ENCODE measurements at places on chromosomes 6 and 20.

GRCh38 chr6:32089082-32089828 is 19.9 kb downstream of the TNXB start:
- DNase-seq, result no peak

- no peak for DNase-seq
Measured at GRCh38 chr6:146985111-146985510, 219.1 kb upstream of the STXBP5 start.

- DNase-seq, result no peak
Measured at GRCh38 chr6:139940741-139941729, 566.6 kb upstream of the CITED2 start.

DNA sequence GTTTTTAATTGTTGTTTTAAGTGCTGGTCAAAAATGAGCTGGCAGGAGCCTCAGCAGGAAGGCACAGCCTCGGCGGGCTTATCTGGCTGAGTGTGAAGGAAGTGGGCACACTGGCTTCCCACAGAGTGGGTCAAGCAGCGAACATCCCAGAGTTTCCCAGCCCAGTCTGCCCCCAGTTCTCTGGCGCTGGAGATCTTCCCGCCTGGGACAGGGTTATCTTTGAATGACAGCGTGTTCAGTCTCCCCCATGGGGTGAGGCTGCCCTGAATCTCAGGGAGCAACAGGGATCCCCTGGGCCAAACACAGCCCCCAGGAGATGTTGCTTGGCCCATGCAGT is 122.2 kb upstream of the PTPN1 start:
- DNase-seq, result no peak

- DNase-seq, result no peak
Measured at GRCh38 chr6:2471472-2471871, 226.1 kb upstream of the GMDS start.

DNA sequence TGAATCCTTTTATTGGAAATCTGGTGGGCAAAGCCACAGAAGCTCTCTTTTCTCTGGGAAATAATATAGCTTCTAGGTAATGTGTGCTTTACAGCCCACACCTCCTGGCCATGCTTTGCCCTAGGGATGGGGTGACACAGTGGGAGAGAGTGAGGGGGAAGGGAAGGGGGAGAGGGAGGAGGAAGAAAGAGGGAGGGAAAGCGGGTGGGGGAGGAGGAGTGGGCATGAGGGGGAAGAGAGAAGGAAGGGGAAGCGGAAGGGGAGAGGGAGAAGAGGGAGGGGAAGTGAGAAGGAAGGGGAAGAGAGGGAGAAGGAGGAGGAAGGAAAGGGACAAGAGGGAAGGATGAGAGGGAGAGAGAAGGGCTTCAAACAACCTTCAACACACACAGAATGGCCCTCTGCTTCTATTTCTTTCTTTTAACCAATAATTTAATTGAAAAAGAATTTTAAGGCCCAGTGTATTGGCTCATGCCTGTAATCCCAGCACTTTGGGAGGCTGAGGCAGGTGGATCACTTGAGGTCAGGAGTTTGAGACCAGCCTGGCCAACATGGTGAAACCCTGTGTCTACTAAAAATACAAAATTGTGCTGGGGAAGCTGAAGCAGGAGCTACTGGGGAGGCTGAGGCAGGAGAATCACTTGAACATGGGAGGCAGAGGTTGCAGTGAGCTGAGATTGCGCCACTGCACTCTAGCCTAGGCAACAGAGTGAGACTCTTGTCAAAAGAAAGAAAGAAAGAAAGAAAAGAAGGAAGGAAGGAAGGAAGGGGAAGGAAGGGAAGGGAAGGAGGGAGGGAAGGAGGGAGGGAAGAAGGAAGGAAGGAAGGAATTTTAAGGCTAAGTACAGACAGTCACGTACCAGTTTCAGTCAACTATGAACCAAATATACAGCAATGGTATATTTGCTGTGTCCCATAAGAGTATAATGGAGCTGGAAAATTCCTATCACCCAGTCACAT is 75.2 kb downstream of the RSPH3 start:
- DNase-seq, result no peak

GRCh38 chr6:152598901-152599537 is 38.1 kb downstream of the SYNE1 start:
- no peak for DNase-seq

DNA sequence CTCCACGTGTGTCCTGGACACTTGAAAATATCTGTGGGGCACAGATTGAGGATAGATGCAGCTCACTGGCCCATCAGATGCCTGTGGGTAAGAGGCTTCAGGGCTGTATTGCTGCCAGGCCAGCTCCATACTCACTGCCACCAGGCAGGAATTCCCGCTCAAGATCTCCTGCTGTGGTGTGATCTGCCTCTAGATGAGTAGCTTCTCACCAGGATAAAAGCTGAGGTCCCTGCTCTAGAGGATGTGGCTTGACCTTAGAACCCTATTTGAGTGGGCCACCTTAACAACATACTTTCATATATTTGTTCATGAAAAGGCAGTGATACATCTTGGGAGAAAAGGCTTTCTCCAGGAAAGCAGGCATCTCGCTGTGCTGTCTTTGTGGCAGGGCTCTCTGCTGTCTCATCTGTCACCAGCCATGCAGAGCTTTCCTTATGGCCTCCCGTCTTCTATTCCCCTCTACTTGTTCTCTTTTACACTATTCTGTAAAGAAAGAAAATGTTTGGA is 165.7 kb upstream of the RNF217 start:
- no peak for DNase-seq

DNA sequence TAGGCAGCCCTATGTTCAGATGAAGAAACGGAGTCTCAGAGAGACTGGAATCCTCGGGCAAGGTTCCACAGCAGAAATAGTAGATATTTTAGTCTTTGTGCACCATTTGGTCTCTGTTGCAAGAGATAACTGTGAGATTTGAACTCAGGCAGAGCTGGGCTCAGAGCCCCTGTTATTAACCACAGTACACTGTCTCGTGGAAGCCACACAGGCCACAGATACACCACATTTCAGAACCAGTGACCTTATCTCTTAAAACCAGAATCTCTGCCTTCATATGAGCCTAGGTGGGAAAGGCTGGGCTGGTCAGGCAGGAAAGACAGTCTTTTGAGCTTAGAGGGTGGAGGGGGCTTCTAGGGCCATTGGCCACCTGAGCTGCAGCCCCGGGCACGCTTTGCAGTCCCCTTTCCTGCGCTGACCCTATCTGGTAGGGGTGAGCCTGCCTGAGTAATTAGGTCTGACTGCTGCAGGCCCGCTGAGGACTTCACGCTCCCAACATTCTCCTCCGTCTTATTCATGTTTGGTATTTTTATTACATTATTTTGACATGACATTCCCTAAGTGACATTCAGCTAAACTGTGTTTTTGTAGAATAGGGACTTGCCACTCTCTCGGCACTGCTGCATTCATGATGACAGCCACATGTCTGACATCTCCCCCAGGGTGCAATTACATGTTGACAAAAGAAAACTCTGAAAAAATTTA is 71.1 kb downstream of the KCNB1 start:
- DNase-seq, result no peak

DNA sequence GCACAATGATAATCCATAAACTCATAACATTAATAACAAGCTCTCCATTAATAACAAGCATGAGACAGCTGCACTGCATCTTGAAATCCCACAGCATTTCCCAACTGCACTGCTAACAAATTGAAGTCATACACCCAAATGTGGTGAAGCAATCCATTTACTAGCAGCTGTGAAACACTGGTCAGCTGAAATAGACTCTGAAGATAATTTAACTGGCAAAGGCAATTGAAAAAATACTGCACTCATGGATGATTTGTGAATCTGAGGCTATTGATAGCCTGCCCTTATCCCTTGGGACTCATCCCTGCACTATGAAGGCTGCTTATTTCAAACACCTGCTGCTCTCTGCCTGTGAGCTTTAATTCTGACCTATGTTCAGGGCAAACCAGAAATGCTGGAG is 49.1 kb upstream of the PLCB1 start:
- no peak for DNase-seq

- no peak for DNase-seq
Measured at GRCh38 chr6:100845676-100846075, 35.5 kb downstream of the ASCC3 start.

Measured in stimulated activated CD4-positive, alpha-beta T cell treated with anti-CD3 and anti-CD28 coated beads, Interleukin-2, amount 100 ng/mL, for 48 hours (primary cell).